ENCODE measurements at places on chromosomes 7 and 10. TPM values are rescaled to one million over a fixed set of nuclear protein-coding genes. Genes with fewer than 3 reads are reported as not detected.

Gene C10orf67
- total RNA-seq: 0.54 TPM

Gene CCDC172
- not detected for total RNA-seq

Gene UBE2D4
- total RNA-seq: 16.2 TPM

Gene GPR85
- total RNA-seq: 58.8 TPM

Gene TYW1B
- 3.9 TPM for total RNA-seq

Data from cerebellum (tissue), 4 donors.